ENCODE measurements at places on chromosomes 5 and 9.

DNA sequence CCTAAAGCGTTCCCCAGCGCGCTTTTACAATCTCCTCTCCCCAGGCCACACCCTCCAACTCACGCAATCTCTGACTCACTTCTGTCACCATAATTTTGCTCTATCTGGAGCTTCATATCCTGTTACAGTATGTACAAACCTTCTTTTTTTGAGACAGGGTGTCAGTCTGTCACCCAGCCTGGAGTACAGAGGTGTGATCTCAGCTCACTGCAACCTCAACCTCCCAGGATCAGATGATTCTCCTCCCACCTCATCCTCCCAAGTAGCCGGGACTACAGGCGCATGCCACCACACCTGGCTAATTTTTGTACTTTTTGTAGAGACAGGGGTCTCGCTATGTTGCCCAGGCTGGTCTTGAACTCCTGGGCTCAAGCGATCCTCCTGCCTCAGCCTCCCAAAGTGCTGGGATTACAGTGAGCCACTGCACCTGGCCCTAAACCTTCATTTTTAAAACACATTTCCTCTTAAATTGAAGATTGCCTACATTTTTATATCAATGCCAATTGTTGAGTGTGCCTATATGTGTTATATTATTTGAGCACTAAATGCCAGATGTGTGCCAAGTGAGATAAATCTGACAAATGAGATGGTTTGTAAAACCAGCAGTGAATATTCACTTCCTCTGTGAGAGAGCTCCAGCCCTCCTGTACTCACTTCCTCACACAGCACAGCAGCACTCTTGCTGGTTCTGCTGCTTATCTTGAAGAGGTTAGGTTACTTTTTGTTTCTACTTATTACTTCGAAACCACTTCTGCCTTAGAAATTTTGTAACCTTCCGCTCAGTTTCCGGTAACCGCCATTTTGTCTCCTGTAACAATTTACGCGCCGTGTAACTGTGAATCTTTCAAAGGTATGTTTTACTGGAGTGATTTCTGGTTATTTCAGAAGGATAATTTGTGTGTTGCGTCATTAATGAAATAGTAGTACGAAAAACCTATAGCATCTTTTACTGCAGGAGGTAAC, 57.9 kb downstream of the DOCK8 start:
- peak; percentile 57 for DNase-seq

DNA sequence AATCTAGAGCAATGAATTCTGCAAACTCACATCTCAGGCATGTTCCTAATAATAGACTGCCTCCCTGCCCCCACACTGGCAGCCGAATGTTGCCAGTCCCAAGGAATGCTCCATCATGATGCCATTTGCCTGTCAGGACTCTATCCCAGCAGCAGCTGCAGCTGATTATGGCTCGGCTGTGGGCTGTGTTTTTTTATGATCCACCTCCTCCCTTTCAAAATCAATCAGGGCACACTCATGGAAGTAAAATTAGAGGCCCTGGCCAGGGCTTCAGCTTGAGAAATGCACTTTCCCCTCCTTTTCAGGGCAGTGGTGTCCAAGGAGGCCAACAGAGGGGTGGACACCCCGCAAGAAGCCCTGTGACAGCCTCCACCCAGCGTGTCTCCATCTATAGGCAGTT, 176.7 kb upstream of the S1PR3 start:
- DNase-seq, result no peak

DNA sequence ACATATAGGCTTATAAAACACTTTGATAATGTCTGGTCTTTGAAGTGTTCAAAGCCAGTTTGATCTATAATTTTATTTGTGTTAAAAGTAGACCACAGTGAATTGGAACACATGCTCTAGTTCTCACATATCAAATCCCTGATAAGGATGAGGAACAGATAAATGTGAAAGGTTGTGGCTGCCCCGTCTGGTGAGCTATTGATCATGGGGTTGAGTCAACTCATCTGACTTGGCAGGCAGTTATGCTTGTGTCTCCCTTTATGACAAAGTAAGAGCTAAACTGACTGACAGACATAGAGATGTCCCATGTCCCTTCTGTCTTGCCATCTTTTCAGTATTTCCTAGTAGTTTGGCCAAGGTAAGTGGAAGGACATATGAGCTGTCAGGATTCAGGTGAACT, 2.9 kb upstream of the ERMP1 start:
- DNase-seq, result no peak

- DNase-seq, result no peak
These were observed 290.1 kb downstream of the EFNA5 start for GRCh38 chr5:107380654-107381053.

All from activated naive CD8-positive, alpha-beta T cell treated with anti-CD3 and anti-CD28 coated beads, Interleukin-2, amount 10 ng/mL, durations not matched to agents 7 days and 5 days (primary cell).